ENCODE measurements at places on chromosomes 4 and X.
A peak's percentile ranks its signal among the peaks of the same experiment; 100 is the strongest.

- DNase-seq: no peak
Measured at GRCh38 chr4:158811216-158811540, 42.4 kb downstream of the FNIP2 start.

DNA sequence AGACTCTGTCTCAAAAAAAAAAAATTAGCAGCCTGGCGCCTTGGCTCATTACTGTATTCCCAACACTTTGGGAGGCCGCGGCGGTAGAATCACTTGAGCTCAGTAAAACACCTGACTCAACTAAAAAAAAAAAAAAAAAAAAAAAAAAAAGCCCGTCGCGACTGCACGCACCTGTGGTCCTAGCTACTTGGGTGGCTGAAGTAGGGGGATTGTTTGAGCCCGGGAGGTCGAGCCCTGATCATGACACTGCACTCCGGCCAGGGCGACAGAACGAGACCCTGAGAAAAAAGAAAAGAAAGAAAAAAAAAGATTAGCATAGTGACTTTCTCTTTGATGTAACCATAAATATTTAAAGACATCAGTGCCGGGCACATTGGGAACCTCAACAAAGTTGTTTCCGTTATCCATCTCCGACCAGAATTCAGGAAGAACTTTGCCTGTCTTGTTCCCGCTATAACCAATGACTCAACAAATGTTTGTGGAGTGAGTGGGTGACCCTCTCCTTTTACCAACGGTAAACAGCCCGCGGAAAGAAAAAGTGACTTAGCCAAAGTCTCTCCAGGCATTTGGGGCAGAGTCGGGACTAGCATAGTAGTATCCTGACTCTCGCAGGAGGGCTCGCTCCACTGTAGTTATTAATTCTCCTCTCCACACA lies 553 bp upstream of the MED28 start:
- DNase-seq: peak; percentile 56

DNA sequence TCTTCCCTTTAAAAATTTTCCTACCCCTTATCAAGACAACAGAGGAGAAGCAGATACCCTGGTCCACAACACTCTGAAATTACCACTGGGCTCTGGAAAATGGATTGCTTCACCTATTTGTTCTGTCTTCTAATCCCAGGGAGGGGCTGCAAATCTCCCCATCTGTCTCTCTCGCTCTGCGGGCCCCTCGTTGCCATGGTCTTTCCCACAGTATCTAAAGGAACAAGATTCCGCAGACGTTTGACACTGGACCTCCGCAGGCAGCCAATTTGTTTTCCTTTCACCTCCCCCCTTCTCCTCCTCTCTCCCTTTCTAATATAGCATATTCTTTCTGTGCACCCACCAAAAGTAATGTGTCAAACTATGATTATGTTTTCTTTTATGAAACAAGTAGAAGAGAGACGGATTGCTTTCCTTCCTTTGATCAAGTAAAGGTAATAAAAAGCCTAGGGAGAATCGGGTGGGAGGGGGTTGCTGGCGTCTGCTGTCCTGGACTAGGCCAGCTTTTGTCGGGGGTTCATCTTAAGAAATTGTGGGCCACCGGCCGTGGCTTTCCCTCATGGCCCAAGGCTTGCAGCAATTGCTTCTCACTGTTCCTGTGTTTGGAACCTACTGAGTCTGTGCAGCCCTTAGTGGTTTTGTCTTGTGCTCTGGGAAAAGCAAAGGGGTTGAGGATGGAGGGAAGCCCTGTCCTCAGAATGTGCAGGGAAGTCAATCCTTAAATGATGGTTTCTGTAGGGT lies 81.0 kb downstream of the MGST2 start:
- no peak for DNase-seq

DNA sequence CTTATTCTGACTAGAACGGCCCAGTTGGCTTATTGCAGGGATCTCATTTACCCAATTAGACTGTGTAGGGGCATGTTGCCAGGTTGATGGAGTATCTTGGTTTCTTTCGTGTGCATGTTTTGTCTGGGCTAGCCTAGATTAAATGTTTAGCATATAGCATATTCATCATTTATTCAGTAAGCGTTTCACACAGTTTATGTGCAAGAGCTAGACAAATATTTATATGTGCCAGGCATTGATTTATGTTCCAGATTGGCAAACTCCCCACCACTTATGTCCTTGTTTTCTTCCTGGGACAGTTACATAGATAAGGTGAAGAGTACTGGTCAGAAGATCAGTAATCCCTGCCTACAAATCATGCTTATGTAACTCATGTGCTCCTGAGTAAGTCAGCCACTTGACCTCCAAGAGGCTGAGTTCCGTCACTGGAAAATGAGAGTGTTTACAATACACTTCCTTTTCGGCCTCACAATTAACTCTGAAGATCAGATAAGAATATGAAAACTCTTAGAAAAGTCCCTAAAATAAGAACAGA lies 57.2 kb downstream of the RUFY3 start:
- peak; percentile 55 for DNase-seq

GRCh38 chrX:7545564-7545963 lies 297.4 kb upstream of the VCX start:
- no peak for DNase-seq

DNA sequence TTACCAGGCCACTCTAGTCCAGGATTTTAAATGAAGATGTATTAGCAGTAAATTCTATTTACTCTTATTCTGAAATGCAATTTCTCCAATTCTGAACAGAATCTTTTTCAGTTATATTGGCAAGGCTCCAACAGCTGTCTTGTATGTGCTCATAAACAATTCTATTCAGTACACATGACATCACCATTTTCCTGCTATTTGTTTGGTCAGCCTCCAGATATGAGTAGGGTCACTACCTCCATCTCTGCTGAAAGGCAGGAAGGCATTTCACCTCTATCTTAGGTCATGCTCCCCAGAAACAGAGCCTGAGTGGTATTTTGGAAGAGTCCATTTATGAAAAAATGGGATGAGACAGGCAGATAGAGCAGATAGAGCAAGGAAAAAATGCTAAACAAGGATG lies 151.1 kb upstream of the ADGRL3 start:
- DNase-seq: no peak

- DNase-seq: no peak
Measured at GRCh38 chr4:172134521-172134920, 321.3 kb downstream of the GALNTL6 start.

DNA sequence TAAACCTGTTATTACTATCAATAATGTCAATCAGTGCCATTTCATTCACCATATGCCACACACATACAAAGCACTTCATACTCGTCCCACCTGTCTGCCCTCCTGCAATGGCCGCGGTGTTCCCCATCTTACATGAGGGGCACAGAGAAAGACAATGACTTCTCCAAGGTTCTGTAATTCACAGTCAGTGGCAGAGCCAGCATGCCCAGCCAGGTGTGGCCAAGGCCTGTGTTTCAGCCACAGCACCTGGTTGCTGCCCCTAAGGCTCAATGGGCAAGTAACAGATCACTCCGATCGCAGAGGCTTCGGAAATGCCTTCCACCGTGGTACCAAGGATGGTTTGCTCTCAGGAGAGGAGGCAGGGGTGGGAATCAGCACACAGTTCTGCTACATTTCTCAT lies 10.9 kb downstream of the AFAP1 start:
- DNase-seq: no peak

GRCh38 chr4:94452476-94453371 lies 982 bp downstream of the PDLIM5 start:
- DNase-seq: peak; percentile 63

GRCh38 chr4:15373363-15373762 lies 54.5 kb upstream of the C1QTNF7 start:
- DNase-seq: no peak

GRCh38 chr4:42955746-42956505 lies 63.4 kb downstream of the GRXCR1 start:
- DNase-seq: no peak

DNA sequence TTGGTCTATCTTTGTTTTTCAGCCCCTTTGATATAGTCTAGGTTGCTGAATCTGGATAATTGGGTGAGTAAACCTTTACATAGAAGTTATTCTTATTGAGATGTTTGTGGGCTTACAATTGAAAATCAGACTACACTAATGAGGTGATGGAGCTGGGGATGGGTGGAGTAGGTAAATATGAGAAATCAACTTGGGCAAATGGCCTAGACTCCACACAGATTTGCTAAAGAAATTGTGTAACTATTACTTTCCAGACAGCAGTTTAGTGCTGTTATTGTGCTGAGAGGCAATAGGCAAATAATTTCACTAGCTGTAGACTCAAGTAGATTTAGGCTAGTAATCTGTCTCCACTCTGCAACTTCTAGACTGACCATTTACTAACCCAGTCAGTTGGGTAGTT lies 8.2 kb downstream of the DIAPH2 start:
- DNase-seq: no peak

- DNase-seq: no peak
Measured at GRCh38 chr4:102441978-102442911, 58.9 kb upstream of the NFKB1 start.

GRCh38 chr4:10741961-10742699 lies 57.6 kb upstream of the CLNK start:
- DNase-seq: no peak

DNA sequence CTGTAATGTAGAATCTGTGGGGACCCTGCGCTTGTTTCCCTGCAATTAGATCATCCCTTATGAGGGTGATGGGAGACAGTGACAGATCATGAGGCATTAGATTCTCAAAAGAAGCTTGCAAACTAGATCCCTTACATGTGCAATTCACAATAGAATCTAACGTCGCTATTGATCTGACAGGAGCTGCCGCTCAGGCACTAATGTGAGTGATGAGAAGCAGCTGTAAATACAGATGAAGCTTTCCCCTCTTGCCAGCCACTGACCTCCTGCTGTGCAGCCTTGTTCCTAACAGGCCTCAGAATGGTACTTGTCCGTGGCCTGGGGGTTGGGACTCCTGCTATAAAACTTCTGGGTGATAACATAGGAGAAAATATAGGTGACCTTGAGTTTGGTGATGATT lies 1076.8 kb downstream of the PDHA2 start:
- no peak for DNase-seq

GRCh38 chrX:101686574-101686973 lies 26.9 kb upstream of the ARMCX2 start:
- DNase-seq: no peak

DNA sequence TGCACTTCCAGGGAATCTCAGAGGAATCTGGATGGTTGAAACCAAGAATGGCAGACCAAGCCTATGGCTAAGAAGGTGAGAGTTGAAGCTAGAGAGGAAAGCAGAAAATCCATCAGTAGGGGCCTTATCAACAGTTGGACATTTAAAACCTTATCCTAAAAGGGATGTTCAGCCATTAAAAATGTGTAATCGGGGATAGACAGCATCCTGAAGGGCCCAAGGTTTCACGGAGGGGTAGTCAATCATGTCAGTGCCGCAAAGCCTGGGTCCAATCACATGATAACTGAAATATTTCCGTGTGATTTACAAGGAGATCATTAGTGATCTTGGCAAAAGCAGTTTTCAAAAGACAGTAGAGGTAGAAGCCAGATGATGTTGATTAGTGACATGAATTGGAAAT lies 61.9 kb upstream of the ELOVL6 start:
- no peak for DNase-seq

DNA sequence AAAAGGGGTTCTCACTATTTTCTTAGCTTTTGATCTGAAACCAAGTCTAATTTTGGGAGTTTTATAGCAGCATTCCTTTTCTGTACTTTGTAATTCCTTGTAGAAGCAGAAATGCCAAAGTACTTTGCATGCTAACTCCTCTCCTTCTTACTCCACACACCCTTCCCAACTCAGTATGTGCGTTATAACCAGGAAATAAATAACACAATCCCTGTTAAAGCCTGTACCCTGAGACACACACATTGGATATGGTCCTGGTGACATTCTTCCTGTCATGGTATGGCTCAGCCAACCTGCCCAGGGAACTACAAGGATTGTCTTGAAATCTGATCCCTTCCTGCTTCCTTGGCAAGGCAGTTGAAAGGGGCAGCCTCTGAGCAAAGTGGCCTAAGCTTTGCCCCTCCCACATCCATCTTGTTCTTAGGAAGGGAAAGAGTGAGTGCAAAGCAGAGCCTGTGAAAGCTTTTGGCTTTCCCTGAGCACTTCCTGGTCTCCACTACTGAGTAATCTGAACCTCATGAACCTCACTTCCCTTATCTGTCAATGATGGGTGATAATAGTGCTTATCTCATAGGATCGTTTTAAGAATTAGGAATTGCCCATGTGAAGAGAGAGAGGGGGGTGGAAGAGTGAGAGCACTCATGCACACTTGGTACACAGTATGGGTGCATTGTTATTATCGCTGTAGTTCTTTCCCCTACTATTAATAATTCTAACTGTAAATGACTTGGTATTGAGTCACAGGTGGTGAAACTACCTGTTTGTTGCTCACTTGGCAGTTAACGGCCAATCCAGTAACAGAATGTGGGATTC lies 109.3 kb downstream of the AFF2 start:
- no peak for DNase-seq

DNA sequence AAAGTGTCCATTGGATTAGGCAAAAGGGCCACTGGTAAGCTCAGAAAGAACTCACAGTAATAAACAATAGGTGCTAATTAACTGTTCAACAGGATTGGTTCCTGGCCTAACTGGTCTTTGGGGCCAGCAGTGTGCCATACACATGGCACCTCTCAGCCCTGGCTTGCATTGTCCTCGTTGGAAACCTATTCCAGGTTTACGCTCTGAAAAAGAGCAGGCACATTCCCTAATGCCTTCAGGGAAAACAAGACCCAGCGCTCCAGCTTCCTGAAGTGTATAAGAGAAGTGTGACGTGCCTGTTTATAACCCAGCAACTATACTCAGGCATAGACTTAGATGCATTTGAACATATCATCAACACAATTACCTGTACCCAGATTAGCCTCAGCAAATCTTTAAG lies 51.9 kb upstream of the RBM47 start:
- DNase-seq: no peak

DNA sequence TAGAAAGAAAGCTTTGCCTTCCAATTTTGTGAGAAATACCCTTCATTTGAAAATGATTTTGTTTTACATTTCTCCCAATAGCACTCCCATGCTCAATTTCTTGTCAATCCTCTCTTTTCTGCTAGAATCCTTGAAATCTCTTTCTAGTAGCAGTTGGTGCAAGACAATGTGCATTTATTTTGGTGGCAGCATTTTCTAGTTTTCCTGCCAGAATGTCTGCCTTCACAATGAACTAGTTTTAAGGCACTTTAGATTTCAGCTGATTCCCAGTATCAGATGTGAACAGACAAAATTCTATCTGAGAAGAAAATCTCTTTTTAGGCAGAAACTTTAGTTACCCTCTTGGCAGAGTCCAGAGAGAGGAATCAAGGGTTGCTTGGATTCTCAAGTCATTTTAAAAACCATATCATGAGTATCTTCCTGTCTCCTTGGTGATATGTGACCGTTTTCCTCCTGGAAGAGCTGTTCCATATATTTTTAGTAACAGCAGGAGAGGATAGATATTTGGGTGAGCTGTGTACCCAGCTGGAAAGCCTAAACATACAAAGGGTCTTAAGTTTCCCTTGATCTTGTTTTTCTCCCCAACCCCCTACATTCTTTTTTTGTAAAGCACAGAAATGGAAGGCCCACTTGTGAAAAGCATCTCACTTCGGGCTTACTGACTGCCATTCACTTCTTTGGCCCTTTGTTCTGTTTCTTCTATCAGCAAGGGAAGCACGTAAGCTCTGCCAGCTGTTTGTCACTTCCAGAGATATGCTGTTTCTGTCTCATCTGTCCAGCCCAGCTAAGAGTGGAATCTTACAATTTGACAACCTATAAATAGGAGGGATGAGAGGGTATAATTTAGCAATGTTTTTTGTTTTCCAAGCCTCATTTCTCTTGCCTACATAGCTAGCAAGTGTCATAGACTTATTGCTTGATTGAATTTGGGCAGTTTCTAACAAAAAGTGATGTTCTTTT lies 38.7 kb downstream of the TSPAN7 start:
- DNase-seq: no peak

Data from AG04450 (cell line).